Head of caudate nucleus (tissue), 42 donors: ENCODE measurements at places on chromosomes 3 and 15.

DNA sequence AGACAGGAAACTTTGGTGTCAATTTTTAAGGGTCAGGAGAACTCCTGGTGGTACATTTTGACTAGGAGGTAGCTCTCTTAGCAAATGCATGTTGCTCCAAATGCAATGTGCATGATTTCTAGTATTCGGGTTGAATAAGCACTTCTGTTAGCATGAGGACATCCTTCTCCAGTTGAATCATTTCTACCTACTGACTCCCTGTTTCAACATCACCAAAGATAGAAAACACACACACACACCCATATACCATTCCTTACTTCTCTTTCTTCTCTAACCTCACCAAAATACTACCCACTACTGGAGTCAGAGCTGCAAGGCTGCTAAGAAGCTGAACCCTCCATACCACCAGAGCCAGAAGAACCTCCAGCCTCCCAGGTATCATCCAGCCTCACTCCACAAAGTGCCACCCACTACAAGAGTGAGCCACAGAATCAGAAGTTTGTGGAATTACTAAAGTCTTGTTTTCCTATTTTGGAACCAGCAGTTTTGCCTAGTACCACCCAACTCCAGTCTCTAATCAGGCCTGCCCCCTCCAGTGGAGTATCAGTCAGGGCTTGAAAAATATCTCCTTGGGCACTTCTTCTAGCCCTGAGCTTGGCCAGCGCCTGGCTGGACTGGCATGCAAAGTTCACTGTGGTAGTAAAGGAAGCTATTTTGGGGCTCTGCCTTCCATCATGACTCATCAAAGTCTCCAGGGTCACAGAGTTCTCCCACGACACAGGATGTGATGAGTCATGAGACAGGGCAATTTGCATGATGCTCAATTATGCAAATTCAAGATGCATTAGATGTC lies 110.3 kb downstream of the CYP19A1 start:
- no peak for DNase-seq

- peak; percentile 60 for DNase-seq
Measured at GRCh38 chr3:184368586-184369183, 7.2 kb downstream of the POLR2H start.

DNA sequence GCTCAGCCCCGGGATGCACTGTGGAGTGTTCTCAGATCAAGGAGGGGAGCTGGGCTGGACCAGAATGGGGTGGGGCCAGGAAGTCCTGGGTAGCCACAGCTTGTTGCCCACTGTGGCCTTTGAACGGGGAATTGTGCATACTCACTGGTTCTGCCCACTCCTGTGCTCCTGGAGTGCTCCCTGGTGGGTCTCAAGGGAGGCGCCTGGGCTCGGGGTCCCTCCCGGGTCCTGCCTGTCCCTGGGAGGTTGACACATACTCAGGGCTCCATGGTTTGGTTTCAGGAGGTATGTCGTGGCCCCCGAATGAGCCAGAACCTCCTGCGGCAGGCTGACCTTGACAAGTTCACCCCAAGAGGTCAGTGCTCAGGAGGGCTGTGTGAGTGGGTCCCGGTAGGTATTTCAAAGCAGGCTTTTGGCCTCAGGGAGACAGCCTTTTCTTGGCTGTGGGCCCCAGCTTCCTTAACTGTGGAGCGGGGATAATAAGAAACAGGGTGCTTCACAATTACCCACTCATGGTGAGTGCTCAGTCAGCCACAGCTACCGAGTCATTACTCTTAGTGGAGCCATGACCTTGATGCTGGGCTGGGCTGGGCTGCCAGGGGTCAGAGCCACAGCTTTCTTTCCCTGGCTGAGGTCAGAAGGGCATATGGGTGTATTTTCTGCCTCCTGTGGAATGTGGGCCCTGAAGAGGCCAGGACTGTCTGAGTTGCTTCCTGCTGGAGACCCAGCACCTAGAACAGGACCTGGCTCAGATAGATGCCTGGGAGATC lies 7.6 kb downstream of the DNAH1 start:
- no peak for DNase-seq

- no peak for DNase-seq
Measured at GRCh38 chr3:180319461-180319860, 282.5 kb upstream of the TTC14 start.

- no peak for DNase-seq
Measured at GRCh38 chr15:59354417-59355031, 18.1 kb downstream of the MYO1E start.

DNA sequence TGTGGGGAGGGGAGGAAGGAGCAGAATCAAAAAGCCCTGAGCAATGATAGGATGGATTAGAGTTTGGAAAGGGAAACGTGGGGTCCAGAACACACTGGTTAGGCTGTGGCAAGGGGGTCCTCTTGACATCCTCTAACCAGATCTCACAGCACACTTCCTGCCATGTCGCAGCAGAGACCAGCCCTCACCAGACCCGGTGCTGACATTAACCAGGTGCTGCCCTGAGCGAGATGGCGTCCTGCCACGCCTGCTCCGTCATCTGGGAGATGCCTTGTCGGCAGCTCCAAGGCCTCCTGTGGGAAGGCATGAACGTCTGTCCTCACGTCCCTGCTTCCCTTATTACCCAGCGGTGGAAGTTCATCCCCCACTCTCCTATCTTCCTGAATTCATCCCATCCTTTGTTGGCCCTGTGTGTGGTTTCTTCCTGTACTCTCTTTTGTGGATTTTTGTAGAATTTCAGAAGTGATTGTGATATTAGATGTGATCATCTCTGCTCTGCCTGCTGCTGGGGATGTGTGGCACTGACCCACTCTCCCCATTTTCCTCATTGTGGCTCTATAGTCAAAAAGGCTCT lies 29.4 kb upstream of the MYZAP start:
- DNase-seq: no peak
